ENCODE measurements at places on chromosomes 6 and 20. TPM values are rescaled to one million over a fixed set of nuclear protein-coding genes. Genes with fewer than 3 reads are reported as not detected.
A peak's percentile ranks its signal among the peaks of the same experiment; 100 is the strongest.

DNA sequence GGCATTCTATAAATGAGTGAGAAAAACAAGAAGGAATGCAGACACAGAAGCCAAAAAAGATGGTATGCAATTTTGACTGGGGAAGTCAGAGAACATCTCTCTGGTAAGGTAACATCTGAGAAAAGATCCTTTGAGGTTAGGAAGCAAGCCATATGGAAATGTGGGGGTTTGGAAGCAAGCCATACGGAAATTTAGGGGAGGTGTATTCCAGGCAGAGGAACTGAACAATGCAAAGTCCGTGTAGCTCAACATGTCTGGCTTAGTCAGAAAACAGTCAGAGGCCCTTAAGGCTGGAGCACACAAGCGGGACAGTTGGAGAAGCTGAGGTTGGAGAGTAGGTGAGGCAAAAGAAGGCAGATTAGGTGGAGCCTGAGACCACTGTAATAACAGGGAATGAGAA is 35.3 kb downstream of the RALGAPA2 start:
- H3K4me3 ChIP-seq = no peak overlapping the region
- no peaks in the 10 kb centered on the region for H3K27me3 ChIP-seq
- DNase-seq = no peak
- H3K27ac ChIP-seq = no peak overlapping the region
- H3K4me1 ChIP-seq = peaks cover 4% of the 10 kb centered on the region

- no peak for DNase-seq
- no peaks in the 10 kb centered on the region for H3K27me3 ChIP-seq
- no peak overlapping the region for H3K27ac ChIP-seq
- H3K4me3 ChIP-seq = no peak overlapping the region
- no peaks in the 10 kb centered on the region for H3K36me3 ChIP-seq
These were observed 32.5 kb downstream of the VSTM2L start for GRCh38 chr20:37935435-37935834.

DNA sequence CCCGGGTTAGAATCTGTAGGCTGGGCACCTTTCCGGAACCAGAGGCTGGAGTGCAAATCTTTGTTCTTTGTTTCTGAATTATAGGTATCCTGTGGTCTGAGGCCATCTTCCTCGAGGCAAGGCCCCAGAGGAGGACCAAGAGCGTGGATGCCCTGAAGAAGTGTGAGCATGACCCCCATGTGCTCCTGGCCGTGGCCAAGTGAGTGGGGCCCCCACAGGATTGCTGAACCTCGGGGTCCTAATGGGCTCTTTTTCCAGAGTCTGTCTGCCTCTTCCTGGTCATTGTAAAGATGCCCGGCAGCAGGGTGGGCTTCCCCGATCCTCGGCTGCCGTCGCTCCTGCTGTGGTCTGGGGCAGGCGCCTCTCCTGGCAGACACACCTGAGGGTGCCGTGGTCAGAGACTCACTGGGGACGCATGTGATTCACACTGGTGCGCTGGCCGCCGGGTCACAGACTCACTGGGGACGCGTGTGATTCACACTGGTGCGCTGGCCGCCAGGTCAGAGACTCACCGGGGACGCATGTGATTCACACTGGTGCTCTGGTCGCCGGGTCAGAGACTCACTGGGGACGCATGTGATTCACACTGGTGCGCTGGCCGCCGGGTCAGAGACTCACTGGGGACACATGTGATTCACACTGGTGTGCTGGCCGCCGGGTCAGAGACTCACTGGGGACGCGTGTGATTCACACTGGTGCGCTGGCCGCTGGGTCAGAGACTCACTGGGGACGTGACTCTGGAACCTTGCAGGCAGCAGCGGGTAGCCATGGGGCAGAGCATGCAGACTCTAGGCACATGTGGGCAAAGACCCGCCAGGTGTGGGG is 6.5 kb upstream of the C20orf204 start:
- H3K4me1 ChIP-seq = no peaks in the 10 kb centered on the region
- H3K4me3 ChIP-seq = no peak overlapping the region
- no peak for DNase-seq
- peaks cover 83% of the 10 kb centered on the region for H3K36me3 ChIP-seq
- no peaks in the 10 kb centered on the region for H3K27me3 ChIP-seq

DNA sequence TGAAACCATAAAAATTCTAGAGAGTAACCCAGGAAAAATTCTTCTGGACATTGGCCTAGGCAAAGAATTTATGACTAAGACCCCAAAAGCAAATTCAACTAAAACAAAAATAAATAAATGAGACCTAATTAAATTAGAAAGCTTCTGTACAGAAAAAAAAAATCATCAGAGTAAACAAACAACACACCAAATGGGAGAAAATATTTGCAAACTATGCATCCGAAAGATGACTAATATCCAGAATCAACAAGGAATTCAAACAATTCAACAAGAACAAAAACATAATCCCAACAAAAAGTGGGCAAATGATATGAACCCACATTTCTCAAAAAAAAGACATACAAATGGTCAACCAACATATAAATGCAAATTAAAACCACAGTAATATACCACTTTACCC is 242.6 kb upstream of the CDYL start:
- no peak overlapping the region for H3K4me3 ChIP-seq
- no peak for DNase-seq
- no peaks in the 10 kb centered on the region for H3K4me1 ChIP-seq
- no peak overlapping the region for H3K27ac ChIP-seq
- H3K27me3 ChIP-seq = no peaks in the 10 kb centered on the region

DNA sequence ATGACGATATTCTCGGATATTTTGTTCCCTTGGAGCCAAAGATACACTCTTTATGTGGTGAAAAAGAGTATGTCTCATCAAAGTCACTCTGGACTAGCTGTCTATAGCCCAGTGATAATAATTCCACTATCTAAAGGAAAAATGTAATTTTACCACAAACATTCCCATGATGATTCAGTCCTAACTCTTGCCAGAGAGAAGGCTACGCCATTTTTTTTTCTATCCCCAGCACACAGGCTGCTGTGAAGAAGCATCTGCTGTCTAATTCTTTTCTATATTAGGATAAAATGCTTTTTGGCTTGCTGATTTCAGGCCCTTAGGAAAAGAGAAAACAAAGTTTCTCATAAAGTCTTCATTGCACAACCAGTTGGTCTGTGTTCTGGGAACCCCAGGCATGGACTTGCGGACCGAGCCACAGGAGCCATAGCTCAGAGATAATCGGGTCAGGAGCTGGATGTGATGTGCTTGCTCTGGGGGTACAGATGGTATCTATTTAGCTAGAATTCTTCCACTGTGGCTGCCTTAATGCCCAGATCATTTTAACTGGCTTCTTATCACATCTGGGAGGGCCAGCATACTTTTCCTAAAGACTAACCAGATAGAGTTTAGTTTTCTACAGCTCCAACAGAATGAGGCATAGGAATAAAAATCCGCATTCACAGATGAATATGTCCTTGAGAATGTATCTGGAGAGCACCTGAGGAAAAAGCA is 683.7 kb upstream of the ID4 start:
- H3K27me3 ChIP-seq = no peaks in the 10 kb centered on the region
- DNase-seq = no peak
- peaks cover 23% of the 10 kb centered on the region for H3K4me1 ChIP-seq
- no peak overlapping the region for H3K4me3 ChIP-seq

- no peak overlapping the region for H3K27ac ChIP-seq
- no peak overlapping the region for H3K4me3 ChIP-seq
- peaks cover 26% of the 10 kb centered on the region for H3K4me1 ChIP-seq
- H3K36me3 ChIP-seq = no peaks in the 10 kb centered on the region
- DNase-seq = no peak
These were observed 405.3 kb downstream of the MAFB start for GRCh38 chr20:40283689-40284088.

Gene FIG4
- 18.5 TPM for total RNA-seq

Gene THEMIS
- 0.39 TPM for total RNA-seq

DNA sequence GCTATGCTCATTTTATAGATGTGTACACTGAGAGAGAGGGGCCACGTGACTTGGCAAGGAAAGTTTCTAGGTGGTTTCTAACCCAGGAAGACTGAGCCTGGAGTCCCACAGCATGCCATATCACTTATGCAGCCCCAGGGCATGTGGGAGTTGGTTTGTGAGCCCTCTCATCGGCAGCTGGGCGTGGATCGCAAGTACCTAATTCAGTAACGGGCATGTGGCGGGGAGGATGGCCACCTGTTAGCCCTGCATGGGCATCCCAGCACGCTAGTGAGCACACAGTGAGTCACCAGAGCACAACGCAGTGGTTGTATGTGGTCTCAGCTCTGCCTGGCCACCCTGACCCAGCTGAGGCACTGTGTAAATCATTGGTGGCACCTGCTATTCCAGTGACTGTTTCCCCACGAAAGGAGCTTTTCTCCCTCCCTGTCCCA is 88.3 kb downstream of the NINL start:
- no peaks in the 10 kb centered on the region for H3K4me1 ChIP-seq
- H3K27ac ChIP-seq = no peak overlapping the region
- H3K36me3 ChIP-seq = peaks cover 22% of the 10 kb centered on the region

Gene PRICKLE4
- total RNA-seq = 2.1 TPM

- H3K4me1 ChIP-seq = no peaks in the 10 kb centered on the region
- no peaks in the 10 kb centered on the region for H3K27me3 ChIP-seq
- no peak for DNase-seq
- H3K27ac ChIP-seq = no peak overlapping the region
- H3K36me3 ChIP-seq = no peaks in the 10 kb centered on the region
These were observed 254.0 kb downstream of the CDC5L start for GRCh38 chr6:44641344-44642031.

- no peak overlapping the region for H3K27ac ChIP-seq
- H3K4me1 ChIP-seq = peaks cover 18% of the 10 kb centered on the region
- peaks cover 31% of the 10 kb centered on the region for H3K27me3 ChIP-seq
- peak overlapping the region; percentile 45 for H3K4me3 ChIP-seq
These were observed 47.1 kb upstream of the ENTPD6 start for GRCh38 chr20:25148181-25148981.

- peaks cover 32% of the 10 kb centered on the region for H3K4me1 ChIP-seq
- no peak for DNase-seq
- peaks cover 4% of the 10 kb centered on the region for H3K36me3 ChIP-seq
- H3K27me3 ChIP-seq = no peaks in the 10 kb centered on the region
These were observed 81.2 kb downstream of the NFATC2 start for GRCh38 chr20:51461306-51461705.

DNA sequence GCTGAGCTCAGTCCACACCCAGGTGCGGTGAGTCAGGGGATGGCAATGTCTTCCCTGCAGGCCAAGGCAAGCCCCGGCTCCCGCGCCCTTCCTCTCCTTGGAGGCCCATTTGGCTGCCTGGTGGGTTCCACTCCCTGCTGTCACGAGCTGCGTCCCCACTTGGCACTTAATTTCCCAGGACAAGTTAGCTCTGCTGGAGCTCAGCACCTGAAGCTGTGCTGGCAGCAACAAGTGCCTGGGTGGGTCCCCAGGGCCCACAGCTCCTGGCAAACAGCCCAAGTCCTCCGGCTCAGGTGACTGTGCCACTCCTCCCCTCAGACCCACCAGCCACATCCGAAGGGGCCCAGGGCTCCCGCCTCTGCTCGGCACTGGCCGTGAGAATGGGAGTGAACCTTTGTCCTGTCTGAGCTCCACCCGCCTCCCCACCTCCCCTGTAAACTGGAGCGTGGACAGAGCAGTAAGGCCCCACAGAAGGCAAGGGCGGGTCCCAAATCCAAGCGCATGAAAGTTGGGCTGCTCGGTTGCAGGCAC is 16.9 kb downstream of the LAMA5 start:
- peak overlapping the region; percentile 20 for H3K27ac ChIP-seq
- DNase-seq = no peak
- no peaks in the 10 kb centered on the region for H3K27me3 ChIP-seq
- no peak overlapping the region for H3K4me3 ChIP-seq
- H3K36me3 ChIP-seq = peaks cover 27% of the 10 kb centered on the region
- H3K4me1 ChIP-seq = peaks cover 29% of the 10 kb centered on the region

Measured in esophagus muscularis mucosa (tissue), 4 donors.